Natural killer cell treated with Interleukin-12 subunit alpha and Interleukin-12 subunit beta and Interleukin-15 and Interleukin-18, amount 100 ng/mL, for 72 hours (primary cell): ENCODE measurements at places on chromosomes 12 and 14. TPM values are rescaled to one million over a fixed set of nuclear protein-coding genes. Genes with fewer than 3 reads are reported as not detected.

GRCh38 chr12:7060353-7060954 lies at the start of gene C1S:
Gene C1S, plus strand, starts transcription at chr12:7060718. Its CDS starts 1,195 bp downstream, at chr12:7061913.
- no peak for DNase-seq

Gene IRAK3
- total RNA-seq = 18.8 TPM

GRCh38 chr12:116609319-116610114 lies 50.3 kb downstream of the MAP1LC3B2 start:
- DNase-seq = no peak

- DNase-seq = no peak
Measured at GRCh38 chr14:70655110-70655826, 13.6 kb downstream of the TTC9 start.

Gene VWF
- total RNA-seq = not detected

Gene DTX1
- 1.2 TPM for total RNA-seq

Gene LPCAT3
- total RNA-seq = 31.9 TPM
